ENCODE measurements at places on chromosomes 4 and X. TPM values are rescaled to one million over a fixed set of nuclear protein-coding genes. Genes with fewer than 3 reads are reported as not detected.

The BCAP31 gene
- 180 TPM for total RNA-seq

The CENPVL1 gene
- total RNA-seq, result not detected

The CCNA2 gene
- total RNA-seq, result 45.3 TPM

The ITGB1BP2 gene
- total RNA-seq, result 0.22 TPM

The DAPP1 gene
- total RNA-seq, result not detected

The AR gene
- 4.8 TPM for total RNA-seq

The TEX13D gene
- not detected for total RNA-seq

The ARHGAP36 gene
- total RNA-seq, result not detected

The SRPK3 gene
- total RNA-seq, result not detected

The MAGEB2 gene
- not detected for total RNA-seq

The PPARGC1A gene
- not detected for total RNA-seq

The LEF1 gene
- total RNA-seq, result not detected

The SPACA5 gene
- not detected for total RNA-seq

The TEX13B gene
- not detected for total RNA-seq

The ZFX gene
- 24.1 TPM for total RNA-seq

The SHROOM2 gene
- total RNA-seq, result 0.22 TPM

The DDX53 gene
- not detected for total RNA-seq

The NSDHL gene
- 11.2 TPM for total RNA-seq

The DCLK2 gene
- total RNA-seq, result 2.9 TPM

The KIF4A gene
- 5.6 TPM for total RNA-seq
